ENCODE measurements at places on chromosomes 4 and X.

DNA sequence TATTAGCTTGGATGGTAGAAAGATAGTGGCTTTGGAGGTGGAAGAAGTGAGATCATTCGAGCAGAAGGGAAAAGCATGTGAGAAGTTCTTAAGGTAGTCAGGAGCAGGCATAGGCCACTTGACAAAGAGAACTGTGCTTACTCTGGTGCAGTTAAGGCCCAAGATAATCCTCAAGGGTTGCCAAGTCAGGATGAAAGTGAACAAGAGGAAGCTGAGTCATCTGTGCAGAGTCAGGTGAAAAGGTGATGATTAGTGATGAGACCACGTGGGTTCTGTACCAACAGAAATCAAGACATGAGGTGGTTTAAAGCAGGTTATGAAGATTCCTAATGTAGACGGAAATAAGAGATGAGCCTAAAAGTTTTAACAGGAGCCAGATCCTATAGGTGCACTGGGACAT lies 369.8 kb downstream of the DTHD1 start:
- DNase-seq = no peak

- DNase-seq = no peak
These were observed 119.4 kb downstream of the FAM53A start for GRCh38 chr4:1564535-1565375.

DNA sequence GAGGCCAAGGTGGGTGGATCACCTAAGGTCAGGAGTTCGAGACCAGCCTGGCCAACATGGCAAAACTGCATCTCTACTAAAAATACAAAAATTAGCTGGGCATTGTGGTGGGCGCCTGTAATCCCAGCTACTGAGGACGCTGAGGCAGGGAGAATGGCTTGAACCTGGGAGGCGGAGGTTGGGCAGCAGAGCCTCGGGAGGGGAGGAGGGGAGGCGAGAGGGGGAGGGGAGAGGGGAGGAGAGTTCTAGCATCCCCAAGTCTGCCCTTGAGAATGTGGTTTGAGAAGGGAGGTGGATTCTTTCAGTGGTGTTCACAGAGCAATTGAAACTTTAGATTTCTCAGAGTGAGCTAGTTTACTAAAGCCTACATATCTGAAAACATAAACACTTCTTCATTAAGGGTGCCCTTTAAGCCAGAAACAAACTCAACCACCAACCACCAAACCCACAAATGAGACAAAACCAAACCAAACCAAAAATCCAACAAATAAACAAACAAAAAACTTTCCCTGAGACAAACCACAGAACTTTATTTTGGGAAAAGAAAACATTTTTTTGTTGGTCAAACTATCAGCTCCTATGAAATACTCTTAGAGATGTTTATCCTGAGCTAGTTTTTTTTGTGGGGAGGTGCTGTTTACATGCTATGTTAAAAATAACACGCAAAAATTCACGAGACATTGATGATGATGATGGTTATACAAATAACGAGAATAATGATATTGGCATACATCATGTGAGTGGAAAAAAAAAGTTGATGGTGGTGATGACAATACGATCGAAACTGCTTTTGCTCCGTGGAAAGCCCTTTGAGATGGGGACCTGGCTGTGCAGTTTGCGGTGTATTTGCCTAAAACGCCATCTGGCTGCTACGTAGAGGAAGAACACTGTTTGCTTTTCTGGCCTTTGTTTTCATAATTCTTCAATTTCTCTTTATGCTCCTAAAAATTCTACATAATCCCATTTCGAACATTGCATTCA lies 98.2 kb upstream of the PRKX start:
- DNase-seq = no peak

- DNase-seq = no peak
These were observed 42.1 kb upstream of the SH3RF1 start for GRCh38 chr4:169312690-169313422.

- no peak for DNase-seq
These were observed 8.5 kb downstream of the EVC start for GRCh38 chr4:5719350-5720055.

DNA sequence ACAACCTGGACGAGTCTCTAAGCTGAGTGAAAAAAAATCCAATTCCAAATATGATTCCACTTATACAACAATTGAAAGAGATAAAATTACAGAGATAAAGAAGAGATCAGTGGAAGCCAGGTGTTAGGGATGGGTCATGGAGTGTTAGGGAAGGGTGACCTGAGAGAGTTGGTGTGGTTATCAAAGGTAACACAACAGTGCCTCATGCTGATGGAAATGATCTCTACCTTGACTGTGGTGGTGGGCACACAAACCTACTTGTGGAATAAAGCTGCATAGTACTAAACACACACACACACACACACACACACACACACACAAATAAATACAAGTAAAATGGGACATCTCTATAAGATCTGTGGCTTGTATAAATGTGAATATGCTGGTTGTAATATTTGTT lies 26.0 kb downstream of the BEND2 start:
- peak; percentile 12 for DNase-seq

DNA sequence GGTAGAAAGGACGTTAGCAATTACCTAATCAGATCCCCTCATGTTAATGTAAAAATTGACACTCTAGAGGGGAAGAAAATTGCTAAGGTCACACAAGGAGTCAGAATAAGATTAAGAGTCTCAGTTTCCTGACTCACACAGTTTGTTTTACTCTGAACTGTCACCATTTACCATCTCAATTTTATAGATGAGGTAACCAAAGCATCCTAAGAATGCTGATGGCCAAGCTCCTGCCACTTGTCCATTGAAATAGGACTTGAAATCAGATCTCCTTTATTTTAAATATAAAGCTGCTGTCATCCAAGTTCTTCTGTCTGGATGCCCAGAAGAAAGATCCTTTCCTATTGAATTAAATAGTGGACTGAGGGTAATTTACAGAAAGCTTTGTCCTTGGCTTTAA lies 114.8 kb upstream of the VAMP7 start:
- no peak for DNase-seq

- no peak for DNase-seq
These were observed 823.0 kb downstream of the FAT4 start for GRCh38 chr4:126137782-126138170.

- no peak for DNase-seq
These were observed 3.9 kb upstream of the FAM9C start for GRCh38 chrX:13048280-13048679.

GRCh38 chr4:47160095-47160494 lies 128.7 kb downstream of the GABRB1 start:
- DNase-seq = no peak

GRCh38 chr4:118034053-118034785 lies at the start of gene NDST3:
TSS of gene NDST3 (plus strand) at chr4:118034486. CDS start at chr4:118053911, 19,425 bp downstream.
- DNase-seq = peak; percentile 72

GRCh38 chr4:1789552-1789951 lies 3.5 kb upstream of the FGFR3 start:
- no peak for DNase-seq

- DNase-seq = no peak
These were observed 104.4 kb downstream of the UCHL1 start for GRCh38 chr4:41360921-41361793.

- no peak for DNase-seq
These were observed 448 bp upstream of the SCFD2 start for GRCh38 chr4:53366301-53366716.

DNA sequence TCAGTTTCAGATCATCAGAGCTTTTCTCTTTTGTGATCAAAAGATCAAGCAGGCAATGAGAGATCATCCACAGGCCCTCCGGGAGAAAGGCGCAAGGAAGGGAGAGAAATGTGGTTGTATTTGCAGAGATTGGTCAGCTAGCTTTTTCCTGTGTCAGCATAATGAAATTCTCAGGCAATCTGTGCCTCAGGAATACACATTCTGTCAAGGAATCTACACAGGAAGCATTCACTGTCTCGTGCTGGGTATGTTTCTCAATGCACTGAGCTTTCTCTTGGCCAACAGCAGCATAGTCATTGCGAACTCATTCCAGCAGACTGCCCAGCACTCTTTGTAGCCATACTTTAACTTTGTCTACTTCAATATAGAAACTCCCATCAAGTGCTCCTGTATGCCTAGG lies 413.7 kb downstream of the PPP3CA start:
- no peak for DNase-seq

DNA sequence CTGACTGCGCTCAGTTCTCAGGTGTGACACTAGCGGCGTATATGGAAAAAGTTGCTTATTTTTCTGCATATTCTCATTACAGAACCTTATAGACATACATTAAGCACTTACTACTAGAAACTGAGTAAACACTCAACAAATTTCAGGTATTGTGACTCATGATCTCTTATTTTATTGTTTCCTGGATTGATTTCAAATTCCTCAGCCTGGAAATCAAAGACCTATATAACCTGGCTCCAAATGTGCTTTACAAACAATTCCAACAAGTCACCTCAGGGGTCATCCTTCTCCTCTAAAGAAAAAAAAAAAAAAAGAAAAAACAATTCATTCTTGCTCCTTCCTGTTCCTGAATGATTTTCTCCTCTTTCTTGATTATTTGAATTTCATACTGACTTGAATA lies 152.3 kb downstream of the ADAM29 start:
- no peak for DNase-seq
